Breast epithelium (tissue), 4 donors: ENCODE measurements at places on chromosomes 1 and 21. TPM values are rescaled to one million over a fixed set of nuclear protein-coding genes. Genes with fewer than 3 reads are reported as not detected.

The PRAMEF10 gene
- not detected for total RNA-seq

DNA sequence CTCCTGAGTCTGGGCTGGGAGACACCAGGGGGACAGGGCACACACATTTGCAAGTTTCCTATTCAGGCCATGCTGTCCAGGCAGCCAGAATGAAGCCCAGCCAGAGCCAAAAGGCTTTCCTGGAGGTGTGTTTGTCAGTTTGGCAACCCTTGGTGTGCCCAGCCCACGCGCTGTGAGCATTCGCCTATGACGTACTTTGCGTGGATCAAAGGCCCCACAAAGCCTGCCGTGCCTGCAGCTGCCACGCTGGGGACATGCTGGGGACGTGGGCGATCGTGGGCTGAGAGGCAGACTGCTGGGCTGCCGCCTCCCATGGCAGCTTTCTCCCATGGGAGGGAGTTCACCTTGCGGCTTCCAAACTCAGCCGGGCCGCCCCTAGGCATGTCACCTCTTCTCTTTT lies 57.5 kb downstream of the CD247 start:
- no peaks in the 10 kb centered on the region for H3K4me1 ChIP-seq
- no peak overlapping the region for H3K27ac ChIP-seq
- H3K27me3 ChIP-seq = no peaks in the 10 kb centered on the region
- DNase-seq = peak; percentile 43
- H3K4me3 ChIP-seq = peak overlapping the region; percentile 37
- H3K36me3 ChIP-seq = no peaks in the 10 kb centered on the region

DNA sequence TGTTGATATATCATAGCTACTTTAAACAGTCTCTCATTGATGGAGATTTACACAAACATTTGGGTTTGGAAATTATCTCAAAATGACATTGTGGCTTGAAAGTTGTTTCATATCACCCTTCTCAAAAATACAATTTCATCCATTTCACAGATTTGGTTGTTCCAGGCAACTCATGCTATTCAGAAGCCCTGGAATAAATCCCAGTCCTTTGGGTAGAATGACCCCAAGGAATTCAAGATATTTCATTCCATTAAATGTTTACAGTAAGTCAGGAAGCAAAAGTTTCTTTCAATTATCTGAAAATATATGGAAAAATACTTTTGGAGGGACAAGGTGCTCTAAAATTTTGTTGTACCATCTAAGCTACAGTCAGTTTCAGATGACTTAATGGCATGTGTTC lies 27.1 kb downstream of the MPZL1 start:
- DNase-seq = no peak
- H3K27me3 ChIP-seq = no peaks in the 10 kb centered on the region
- no peaks in the 10 kb centered on the region for H3K36me3 ChIP-seq
- H3K4me1 ChIP-seq = peaks cover 4% of the 10 kb centered on the region
- no peak overlapping the region for H3K4me3 ChIP-seq

DNA sequence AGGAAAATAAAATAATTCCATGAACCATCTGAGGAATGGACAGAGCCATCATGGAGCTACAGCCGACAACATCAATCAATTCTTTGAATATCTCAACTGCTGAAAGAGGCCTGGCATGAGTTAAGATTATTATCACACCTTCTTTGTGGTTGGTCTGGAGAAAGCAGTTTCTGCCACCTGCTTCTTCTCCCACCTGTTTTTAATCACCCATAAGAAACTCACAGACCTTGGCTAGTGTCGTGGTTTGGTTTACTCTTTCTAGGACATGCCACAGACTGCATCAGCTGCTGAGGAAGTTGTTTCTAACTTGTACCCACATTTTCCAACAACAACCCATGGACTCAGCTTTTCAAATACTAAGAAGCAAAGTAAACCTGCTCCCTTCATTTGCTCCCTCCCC lies 65.6 kb downstream of the NTPCR start:
- H3K27ac ChIP-seq = no peak overlapping the region
- H3K36me3 ChIP-seq = no peaks in the 10 kb centered on the region
- H3K4me3 ChIP-seq = no peak overlapping the region
- H3K4me1 ChIP-seq = no peaks in the 10 kb centered on the region

The FCRL6 gene
- total RNA-seq = 0.98 TPM

The WDR3 gene
- 15.4 TPM for total RNA-seq

DNA sequence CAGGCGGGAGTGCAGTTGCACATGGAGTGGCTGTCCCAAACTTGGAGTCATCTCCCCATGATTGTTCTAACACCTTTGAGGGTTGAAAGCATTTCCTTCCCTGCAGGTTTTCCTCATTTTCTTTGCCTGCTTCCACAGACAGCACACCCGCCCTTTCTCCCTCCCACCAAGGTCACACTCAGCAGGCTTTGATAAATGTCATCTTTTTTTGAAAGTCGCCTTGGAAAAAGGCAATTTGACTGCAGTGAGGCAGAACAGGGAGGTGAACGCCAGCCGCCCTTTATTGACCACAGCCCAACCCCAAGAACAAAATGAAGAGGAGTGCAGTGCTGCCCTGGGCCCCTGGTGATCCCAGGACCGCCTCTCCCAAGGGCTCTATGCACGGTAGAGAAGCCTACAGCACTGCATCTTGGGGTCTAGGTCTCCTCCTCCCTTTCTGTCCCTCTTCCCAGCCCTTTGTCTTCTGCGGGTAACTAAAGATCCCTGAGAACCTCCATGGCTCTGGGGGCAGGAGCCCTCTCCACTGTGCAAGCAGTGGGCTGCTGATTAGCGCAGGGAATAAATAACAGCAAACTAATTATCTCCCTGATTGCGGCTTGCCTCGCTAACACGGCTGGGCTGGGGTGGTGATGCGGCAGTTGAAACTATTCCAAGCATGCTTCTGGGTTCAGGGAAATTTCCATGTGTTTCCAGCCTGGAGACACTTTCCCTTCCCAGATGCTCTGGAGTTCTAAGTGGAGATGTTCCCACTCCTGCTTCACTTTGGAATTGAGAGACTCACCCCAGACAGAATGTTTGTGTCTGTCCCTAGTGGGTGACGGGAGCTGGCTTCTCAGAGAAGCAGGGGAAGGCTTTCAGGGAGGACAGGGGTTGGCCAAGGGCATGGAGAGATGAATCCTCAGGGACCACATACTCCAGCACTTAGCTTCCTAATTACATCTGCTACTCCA lies 11.8 kb upstream of the AMIGO1 start:
- DNase-seq = no peak
- H3K27ac ChIP-seq = peak overlapping the region; percentile 19
- H3K4me1 ChIP-seq = no peaks in the 10 kb centered on the region
- no peaks in the 10 kb centered on the region for H3K27me3 ChIP-seq

The C1QB gene
- total RNA-seq = 172 TPM

The MYOM3 gene
- 0.32 TPM for total RNA-seq

- no peak overlapping the region for H3K27ac ChIP-seq
- H3K4me3 ChIP-seq = no peak overlapping the region
- no peaks in the 10 kb centered on the region for H3K36me3 ChIP-seq
- peak; percentile 25 for DNase-seq
Observed at GRCh38 chr1:29269382-29269781, 33.1 kb downstream of the PTPRU start.

- H3K4me1 ChIP-seq = no peaks in the 10 kb centered on the region
- no peak for DNase-seq
- H3K27me3 ChIP-seq = no peaks in the 10 kb centered on the region
- no peak overlapping the region for H3K4me3 ChIP-seq
- H3K36me3 ChIP-seq = no peaks in the 10 kb centered on the region
- peak overlapping the region; percentile 21 for H3K27ac ChIP-seq
Observed at GRCh38 chr21:45330075-45330781, 42.5 kb upstream of the POFUT2 start.

- DNase-seq = no peak
- no peaks in the 10 kb centered on the region for H3K4me1 ChIP-seq
- no peaks in the 10 kb centered on the region for H3K36me3 ChIP-seq
- H3K4me3 ChIP-seq = no peak overlapping the region
Observed at GRCh38 chr1:37776946-37777516, 12.1 kb upstream of the EPHA10 start.

The TACSTD2 gene
- total RNA-seq = 230 TPM

The CDCA8 gene
- total RNA-seq = 1.3 TPM
